ENCODE measurements at places on chromosomes 11 and 22.

DNA sequence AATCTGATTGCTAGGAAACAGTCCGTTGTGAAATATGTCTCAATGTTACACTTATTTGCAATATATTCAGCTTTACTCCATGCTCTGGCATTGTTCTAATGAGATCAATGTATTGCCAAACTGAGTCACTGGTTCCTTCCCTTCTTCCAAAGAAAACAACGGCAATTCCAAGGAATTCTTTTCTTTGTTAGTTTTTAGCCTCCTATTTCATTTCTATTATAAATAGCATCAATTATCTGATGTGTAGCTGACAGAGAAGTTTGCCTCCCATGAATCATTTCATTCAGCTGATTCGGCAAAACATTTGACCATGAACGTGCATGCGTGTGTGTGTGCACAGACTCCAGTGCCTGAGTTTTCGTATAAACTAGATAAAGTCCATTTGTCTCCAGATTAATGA lies 346.8 kb downstream of the ETS1 start:
- DNase-seq, result no peak

GRCh38 chr22:21449531-21450319 lies 17.5 kb upstream of the TMEM191C start:
- DNase-seq, result peak; percentile 33

DNA sequence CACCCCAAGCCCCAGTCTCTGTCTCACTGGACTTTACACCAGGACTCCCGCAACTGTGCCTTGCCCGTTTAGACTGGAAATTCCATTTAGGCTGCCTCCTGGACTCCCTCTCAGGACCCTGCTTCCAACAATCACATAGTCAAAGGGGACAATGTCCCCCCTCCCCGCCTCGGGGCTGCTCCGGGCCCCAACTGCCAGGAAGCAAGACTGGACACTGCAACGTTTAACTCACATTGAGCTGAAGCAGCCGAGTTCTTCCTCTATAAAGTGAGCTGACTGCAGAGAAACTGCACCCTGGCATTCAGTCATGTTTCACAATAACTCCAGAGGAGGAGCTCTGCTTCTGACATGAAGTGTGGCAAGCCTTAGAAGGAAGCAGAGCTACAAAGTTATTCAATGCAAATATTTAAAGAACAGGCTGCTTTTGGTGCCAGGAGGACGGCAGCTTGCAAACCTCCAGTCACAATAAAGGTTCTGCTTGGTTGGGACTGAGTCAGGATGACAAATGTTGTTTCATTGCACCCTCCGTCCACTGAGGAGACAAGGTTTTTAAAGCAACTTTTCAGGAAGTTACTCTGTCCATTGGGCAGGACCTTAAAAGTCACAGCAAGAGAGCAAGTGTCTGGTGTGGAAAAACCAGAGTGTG lies 19.9 kb downstream of the PACSIN2 start:
- DNase-seq, result no peak

- no peak for DNase-seq
Observed at GRCh38 chr11:36356201-36356600, 60.1 kb downstream of the PRR5L start.

GRCh38 chr11:130601764-130602460 lies 153.5 kb downstream of the ADAMTS15 start:
- DNase-seq, result no peak

DNA sequence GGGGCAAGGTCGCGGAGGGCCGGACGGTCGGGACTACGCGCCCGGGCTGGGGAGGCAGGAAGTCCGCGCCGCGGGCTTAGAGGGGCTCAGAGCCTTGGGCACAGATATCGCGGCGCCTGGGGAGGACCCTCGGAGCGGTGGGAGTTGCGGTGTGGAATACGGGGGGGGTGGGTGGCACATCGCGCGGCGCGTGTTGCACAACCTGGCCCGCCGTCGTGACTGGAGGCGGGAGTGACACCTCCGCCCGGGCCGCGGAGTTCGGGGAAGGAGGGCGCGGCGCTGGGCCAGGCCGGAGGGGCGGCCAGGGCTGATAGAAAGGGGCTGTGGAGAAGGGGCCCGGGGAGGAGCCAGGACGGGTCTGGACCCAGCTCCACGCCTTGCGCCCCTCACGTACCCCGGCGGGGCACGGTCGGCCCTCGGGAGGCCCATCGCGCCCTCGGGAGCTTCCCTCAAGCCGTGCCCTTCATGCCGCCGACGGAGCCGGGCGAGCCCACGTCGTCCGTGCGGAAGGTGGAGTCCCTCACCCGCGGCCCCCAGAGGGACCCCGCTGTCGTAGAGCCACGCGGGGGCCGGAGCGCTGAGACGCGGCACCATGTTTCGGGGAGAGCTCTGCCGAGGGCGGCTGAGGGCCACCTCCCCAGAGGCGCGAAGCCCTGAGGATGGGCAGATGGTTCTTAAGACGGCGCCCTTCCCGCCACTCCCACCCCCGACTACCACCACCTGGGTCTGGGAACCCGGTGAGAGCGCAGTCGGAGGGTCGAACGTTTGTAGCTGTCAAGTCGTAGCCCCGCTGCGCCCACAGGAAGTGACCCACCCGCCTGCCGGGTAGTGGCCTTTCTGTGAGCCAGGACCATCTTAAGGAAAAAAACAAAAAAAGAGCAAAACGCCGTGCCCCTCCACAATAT lies 729 bp downstream of the IL17RA start:
- peak; percentile 77 for DNase-seq

DNA sequence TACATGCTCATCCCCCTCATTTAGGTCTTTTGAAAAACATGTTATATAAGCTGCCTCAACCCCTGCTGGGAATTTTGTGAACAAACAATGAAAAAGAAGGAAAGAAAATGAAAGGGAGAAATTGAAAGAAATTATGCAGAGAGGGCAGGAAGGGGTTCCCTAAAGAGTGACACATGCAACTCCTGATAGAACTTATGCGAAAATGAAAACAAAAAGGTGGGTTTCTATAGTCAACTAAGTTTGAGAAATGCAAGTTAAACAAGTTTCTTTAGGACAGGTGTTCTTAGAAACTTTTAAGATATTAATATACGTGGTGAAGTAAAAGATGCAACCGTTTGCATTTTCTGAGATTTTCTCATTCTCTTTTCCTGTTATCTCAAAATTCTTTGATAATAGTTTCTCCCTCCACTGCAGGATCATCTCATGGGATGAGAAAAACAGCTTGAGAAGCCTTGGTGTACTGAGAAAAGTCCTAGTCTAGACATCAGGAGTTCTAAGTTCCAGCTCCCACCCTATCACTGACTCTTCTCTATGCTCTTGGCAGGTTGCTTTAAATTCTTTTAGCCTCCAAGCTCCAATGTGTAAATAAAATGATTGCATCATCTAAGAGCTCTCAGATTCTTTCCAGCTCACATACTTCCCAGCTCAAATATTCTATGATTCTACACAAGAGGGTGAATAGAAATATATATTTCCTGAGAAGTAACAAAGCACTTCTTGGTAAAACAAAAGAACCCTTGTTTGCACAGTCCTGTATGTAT lies 109.2 kb downstream of the FAM76B start:
- no peak for DNase-seq

- no peak for DNase-seq
Observed at GRCh38 chr11:4932751-4933150, 8.6 kb upstream of the OR51G1 start.

- peak; percentile 68 for DNase-seq
Observed at GRCh38 chr11:71452199-71453036, 585 bp upstream of the NADSYN1 start.

- DNase-seq, result no peak
Observed at GRCh38 chr11:36347384-36347906, 51.4 kb downstream of the PRR5L start.

DNA sequence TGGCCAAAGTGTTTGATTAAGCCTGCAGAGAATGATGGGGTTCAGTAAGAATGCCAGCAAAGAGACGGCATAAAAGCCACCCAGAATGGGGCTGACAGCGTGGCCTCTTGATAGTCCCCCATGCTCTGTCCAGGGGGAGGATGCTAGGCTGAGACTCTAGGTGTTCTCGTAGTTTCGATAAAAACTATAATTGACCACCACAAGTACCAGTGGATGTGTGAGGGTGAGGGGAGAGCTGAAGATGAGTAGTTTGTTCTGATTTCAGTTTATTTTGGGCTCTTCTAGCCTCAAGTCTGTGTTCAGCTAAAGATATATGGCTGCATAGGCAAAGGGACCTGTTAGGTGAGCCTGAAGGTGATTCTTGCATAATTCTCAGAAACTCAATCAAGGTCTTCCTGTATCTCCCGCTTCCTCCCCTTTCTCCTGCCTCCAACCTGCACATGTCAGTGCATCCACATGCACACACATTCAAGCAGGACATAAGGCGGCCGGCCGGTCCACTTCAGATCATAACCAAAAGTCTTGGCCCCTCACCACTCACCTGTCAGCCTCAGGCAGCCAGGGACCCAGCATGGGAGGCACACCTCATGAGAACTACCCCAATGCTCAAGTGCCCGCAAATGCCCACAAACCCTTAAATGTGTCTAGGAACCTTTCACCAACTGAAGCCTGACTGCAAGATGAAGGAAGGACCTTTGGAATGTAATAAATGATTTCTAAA lies 31.2 kb downstream of the FLI1 start:
- DNase-seq, result no peak

DNA sequence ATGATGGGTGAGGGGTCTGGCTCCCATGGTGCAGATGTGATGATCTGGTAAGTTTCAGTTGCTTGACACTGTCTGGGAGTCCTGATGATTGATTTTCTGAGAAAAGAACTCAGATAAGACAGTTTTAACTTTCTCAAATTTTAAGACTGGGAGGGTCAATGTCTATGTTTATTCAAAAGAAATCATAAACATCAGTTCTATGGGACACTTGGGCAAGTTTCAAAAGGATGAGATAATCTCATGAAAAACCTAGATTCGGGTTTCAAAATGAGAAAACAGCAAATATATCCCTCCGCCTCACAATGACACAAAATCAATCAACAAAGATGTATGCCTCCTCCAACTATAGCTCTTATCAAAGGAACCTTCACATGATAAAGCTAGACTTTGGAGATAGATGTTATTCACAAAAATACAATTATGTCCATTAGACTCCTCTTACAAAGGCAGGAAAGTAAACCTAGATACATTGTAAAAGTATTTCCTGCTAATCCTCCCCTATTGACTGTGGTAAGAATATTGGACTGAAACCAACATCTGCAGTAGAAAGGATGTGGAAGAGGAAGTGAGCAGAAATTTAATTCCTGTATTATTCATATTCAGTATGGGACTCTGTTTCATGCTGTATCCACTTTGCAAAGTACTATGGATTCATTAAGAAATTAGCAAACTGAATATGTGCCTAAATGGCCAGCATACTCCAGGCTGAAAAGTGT lies 21.6 kb downstream of the SVIP start:
- no peak for DNase-seq

DNA sequence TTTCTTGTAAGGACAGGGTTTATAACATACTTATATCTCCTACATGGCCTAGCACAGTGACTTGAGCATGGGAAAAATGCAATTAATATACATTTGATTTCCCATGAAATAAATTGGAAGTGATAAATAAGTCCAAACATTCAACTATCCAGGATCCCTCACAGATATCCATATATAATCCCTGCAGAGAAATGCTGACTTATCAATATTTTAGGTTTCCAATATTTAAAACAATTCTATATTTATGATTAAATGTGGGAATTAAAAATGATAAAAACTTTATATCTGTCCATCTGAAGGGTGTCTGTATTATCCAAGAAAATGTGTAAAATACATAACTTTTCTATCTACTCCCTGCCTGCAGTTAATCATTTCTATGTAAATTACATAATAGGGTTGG lies 6.3 kb downstream of the OR10A4 start:
- DNase-seq, result no peak

GRCh38 chr11:43802509-43802908 lies 78.1 kb upstream of the ALKBH3 start:
- no peak for DNase-seq

DNA sequence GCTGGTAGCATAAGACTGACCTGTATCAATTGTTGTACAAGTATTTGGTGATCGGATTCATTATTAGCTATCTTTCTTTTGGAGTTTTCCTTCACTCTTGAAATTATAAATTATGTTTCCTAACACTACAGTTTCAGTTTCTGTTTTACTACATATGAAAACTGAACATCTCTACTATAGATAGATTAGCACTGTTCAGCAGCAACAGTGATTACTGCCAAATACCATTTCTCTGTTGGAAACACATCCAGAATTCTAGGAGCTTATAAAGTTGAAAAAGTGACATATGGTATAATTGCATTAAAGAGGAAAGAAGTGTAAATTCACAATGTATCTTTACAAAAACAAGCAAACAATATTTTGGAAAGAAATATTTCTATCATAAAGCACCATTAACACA lies 118.5 kb upstream of the GRIA4 start:
- no peak for DNase-seq

DNA sequence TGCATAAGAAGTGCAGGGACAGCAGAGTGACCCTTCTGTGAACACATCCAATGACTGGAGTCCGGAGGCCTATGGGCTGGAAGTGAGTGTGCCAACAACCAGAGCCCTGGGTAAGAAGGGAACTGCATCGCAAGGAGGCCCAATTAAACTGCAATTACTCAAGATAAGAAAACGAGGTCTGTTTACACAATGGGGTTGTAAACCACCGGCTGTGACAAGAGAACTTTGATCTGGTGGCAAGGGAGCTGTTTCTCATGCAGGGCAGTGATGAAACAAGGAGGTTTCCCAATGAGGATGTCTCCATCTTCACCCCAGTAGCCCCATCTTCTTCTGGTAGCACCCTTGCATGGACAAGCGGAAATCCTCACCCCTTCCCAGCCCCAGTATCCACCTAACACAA lies 21.5 kb downstream of the ETS1 start:
- DNase-seq, result peak; percentile 39

DNA sequence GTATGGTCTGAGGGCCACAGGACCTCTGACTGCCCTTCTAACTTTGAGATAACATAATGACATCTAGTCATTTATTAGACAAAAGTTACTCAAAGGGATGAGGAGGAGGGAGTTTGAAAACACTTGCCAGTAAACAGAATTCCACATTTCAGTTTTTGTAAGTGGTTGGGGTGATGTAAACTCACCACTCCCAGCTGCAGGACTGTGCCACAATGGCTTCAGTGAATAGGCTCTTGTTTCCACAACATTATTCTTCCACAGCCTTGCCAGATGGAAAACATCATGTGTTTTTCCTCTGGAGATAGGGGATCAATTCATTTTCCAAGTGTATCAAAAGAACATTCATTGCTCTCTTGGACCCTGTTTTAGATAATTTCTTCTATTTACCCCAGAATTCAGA lies 147.2 kb upstream of the BDNF start:
- DNase-seq, result no peak

- no peak for DNase-seq
Observed at GRCh38 chr11:44559207-44559939, 6.1 kb upstream of the CD82 start.

DNA sequence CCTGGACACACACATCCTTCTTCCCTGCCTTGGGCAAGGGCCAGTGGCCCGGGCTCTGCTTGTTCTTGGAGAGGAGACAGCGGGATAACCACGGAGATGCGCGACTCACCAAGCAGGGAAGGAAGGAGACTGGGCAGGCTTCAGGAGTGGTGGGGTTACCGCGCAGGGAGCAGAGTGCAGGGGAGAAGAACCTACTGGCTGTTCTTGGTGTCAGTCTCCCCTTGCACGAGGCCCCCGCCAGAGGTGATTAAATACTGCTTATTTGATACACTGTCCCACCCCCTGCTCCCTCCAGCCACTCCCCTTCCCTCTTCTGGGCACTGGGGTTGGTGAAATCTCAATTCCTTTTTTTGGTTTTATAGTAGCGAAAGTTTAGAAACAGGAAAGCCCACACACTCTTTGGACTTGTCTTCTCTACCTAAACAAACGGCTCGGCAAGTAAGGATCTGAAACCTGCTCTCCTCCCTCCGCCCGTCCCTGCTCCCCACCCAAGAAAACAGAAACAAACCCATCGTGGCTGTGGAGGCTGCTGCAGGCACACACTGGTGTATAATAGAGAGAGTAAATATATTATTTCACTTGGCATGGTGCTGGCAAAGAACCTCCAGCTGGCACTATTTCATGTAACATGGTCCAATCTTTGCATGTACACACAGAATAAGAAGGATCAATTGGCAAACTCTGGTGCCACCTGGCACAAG lies 10.8 kb downstream of the LARGE2 start:
- DNase-seq, result no peak
